ENCODE measurements at places on chromosomes 16 and 17.
A peak's percentile ranks its signal among the peaks of the same experiment; 100 is the strongest.

DNA sequence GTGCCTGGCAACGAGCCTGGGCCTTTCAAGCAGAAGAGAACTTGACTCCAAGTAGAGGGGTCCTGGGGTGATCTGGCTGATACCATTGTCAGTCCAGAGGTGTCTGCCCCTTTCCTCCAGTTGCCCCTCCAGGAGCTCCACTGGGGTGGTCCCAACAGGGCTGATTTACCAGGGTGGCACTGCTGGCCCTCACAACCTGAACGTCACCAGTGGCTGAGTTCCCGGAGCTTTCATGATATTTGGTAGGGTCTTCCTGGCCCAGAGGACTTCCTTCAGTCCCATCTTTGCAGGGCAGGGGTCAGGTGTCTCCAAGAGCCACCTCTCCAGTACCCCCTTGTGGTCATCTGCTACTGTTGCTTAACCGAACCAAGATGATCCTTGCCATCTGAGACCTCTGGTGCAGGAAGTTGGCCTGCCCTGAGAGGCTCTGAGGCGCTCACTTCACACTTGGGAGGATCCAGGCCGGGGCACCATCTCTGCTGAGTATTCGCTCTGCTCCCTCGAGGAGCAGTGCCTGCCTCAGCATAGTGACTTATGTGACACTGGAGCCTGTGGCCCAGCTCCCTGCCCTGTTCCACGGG, 3.5 kb downstream of the LIMD2 start:
- peak; percentile 55 for DNase-seq

GRCh38 chr16:74101379-74102137, 195.1 kb upstream of the PSMD7 start:
- no peak for DNase-seq

GRCh38 chr17:80759377-80759673, 214.7 kb downstream of the RPTOR start:
- no peak for DNase-seq

GRCh38 chr16:17471719-17472461, 1.1 kb upstream of the XYLT1 start:
- no peak for DNase-seq

DNA sequence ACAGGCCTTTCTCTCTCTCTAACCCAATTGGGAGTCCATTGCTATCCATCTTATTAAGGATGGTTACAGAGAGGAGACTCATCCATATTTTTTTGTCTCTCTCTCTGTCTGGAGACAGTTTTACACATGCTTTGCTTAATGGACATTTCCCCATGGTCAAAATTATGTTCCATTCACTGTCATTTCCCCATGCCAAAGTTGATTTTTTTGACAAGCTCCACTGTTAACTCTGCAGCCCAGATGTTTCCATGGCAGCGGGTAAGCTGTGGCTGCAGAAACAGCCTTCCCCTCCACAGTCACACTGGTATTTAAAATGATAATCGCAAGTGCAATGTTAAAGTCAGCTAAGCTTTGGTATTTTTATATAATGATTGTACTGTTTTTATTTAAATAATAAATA, 63.9 kb upstream of the HLF start:
- no peak for DNase-seq

GRCh38 chr17:76691379-76692191, 19.2 kb downstream of the MXRA7 start:
- no peak for DNase-seq

DNA sequence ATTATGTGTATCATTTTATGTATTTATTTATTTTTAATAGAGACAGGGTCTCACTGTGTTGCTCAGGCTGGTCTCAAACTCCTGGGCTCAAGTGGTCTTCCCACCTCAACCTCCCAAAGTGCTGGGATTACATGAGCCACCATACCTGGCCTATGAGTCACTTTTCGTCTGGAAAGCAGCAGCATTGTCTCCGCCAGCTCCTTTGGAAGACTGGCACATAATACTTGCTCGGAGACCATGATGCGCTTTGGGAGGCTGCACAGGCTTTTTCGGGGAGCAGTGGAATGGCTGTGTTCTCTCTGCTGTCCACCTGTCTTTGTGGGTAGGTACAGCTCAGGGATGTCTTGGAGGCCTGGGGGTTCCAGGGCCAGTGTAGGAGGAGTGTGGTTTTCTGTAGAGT, 102.2 kb downstream of the AATF start:
- DNase-seq, result no peak

- no peak for DNase-seq
Observed at GRCh38 chr16:14444979-14445810, 184.9 kb downstream of the PARN start.

DNA sequence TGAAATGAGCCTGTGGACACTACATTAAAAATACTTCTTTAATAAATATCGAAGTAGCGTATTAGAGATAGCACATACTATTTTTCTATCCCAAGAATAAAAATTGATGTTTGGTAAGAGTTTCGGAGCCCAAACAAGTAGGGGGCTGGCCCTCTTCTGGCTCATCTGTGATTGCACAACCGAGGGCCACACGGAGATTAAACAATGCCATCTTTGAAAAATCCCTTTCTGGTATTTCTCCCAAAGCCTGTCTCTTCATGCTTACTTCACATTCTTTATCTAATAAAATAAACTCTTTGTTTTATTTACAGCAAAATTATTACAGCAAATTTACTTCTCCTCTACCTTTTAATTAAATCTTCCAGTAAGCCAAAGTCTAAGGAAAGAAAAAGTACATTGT, 9.6 kb upstream of the MYH11 start:
- DNase-seq, result no peak

DNA sequence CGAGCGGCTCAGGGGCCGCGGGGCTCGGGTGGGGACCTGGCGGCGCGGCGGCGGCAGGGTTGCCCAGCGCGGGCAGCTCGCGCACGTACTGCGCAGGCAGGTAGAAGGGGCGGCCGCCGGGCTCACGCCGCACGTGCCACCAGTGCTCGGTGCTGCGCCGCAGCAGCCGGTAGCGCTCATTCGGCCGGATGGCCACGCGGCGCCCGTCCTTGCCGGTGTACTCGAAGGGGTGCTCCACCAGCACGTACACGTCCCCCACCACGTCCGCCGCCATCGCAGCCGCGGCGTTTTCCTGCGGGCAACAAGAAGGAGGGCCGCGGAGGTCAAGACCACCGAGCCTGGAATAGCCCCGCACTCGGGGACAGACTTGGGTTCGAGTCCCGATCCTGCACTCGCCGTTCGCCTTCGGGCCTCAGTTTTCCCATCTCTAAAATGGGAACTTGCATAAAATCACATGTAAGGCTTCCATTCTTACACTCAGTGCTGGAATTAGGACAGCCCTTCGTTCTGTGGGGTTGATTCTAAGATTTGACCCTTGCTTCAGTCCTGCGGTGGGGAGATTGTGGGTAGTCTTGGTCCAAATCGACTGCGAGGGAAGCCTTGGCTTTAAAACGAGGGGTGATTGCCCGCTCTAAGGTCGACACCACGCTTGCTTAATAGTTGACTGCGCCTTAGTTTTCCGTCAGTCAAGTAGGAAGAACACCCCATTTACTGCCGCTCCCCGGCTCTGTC, 2.5 kb downstream of the ARHGAP27 start:
- no peak for DNase-seq

- no peak for DNase-seq
Observed at GRCh38 chr16:85612191-85612800, 826 bp upstream of the GSE1 start.

GRCh38 chr16:56848029-56848936, 16.7 kb upstream of the SLC12A3 start:
- DNase-seq, result no peak

DNA sequence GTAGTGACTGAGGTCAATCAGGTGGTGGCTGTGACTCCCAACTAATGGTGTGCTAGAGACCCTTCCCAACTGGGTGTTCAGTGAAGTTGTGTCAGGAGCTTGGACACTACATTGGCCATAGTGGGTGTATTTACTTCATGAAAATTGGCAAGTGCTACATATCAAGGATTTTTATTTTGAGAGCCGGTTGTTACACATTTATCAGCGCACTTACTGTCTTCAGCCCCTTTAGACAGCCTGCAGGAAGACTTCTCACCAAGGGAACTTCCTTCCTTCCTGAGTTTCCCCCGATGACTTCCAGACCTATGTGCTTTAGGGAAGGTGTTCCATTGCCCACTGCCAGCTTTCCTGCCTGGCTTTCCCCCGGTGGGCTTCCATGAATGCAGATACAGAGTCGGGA, 261.2 kb downstream of the CBLN1 start:
- no peak for DNase-seq

DNA sequence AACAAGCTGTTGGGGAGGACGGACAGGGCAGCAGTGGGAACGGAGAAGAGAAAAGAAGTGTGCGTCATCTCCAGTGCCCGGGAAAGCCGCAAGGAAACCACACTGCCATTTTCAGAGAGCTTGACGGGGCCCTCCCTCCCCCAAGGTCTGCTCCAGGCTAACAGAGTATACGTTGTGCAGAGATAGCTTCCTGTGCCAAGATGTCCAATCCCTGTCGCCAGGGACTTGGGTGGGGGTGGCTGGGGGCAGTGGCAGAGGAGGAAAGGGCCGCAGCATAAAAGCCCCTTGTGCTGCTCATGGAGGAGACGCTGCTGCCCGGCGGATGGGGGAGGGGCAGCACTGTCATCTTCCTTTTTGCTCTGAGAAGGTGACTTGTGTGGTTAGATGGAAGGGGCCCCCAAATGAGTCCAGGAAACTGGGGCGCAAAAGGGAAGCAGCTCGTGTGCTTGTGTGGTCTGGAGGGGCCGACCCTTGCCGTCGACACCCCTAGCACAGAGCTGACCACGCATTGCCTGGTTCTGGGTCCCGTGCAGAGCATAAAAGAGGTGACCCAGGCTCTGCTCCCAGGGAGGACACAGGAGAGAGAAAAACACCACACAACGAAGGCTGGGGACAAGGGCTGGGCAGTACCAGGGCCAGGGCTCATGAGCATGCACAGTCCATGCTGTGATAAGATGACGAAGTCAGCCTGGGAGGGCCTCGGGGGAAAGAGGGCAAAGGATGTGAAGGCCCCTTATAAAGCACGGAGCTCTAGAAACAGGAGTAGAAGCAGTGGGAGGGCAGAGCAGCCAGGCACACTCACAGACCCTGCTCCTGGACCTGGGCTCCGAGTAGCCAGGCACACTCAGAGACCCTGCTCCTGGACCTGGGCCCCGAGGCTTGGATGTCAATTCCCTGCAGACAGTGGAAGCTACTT, 372.7 kb downstream of the SLC39A11 start:
- DNase-seq, result peak; percentile 52

DNA sequence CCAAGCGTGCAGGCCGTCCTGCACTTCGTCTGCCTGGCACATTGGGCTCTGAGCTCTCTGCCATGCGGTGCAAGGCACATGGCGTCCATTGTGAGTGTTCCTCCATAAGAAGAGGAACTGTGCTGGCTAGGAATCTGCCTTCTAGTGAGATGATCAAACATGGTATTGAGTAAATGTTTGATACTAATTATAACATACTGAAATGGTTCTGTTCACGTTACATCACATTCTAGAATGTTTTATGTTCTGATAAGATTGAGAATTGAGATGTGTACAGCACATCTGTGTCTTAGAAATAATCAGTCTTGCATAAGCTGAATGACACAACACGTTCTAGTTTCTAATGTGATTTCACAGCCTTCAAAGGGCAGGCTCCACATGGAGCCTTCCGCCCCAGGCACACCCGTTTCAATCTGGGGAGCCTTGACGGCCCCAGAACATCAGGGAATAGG, 42.9 kb downstream of the USP10 start:
- DNase-seq, result no peak

DNA sequence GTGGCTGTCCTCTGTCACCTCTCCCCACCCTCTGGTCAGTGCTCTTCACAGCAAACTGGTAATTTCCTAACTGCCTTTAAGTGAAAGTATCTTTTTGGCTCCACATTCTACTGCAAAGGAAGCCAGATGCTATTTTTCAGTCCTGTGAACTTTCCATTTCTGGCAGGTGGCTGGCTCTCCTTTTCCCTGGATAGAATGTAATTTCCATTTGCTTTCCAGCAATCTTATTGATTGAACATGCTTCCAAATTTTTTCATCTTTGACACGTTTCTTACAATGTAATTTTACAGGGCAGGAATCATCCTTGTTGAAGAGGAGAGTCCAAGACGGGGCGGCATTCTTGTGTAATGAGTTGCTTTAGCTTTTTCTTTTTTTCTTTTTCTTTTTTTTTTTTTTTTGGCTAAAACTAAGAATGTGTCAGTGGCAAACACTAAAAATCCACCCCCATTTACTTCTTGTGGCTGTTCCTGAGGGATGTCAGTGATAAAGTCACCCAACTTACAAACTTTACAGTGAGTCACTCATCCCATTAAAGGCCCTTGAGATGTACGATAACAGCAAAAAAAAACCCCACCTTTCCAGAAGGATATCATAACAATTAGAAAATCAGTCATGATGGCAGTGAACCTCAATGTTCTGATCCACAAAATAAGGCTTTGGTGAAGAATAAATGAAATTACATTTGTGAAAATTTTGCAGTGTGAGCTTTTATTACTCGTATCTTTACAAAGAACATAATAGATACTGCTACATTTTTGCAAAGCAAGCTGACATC, 29.4 kb upstream of the PRKCA start:
- no peak for DNase-seq

- no peak for DNase-seq
Observed at GRCh38 chr16:683396-684070, 601 bp downstream of the JMJD8 start.

DNA sequence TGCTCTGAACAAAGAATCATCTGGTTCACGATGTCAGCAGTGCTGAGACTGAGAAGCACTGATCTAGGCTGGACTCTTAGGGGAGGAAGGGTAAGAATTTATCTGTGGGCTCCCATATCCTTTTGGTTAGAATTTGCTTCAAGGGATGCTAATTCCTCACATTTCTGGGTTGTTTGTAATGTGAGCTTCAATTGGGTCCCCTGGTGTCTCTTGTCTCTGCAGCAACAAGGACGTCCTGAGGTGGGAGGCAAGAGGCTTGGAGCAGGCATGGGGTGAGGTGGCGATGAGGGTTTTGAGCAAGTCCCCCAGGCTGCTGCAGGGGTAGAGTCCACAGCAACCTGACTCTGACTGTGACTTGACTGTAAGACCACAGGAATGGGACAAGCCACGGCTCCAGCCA, 213.8 kb upstream of the NLRP1 start:
- DNase-seq, result no peak

DNA sequence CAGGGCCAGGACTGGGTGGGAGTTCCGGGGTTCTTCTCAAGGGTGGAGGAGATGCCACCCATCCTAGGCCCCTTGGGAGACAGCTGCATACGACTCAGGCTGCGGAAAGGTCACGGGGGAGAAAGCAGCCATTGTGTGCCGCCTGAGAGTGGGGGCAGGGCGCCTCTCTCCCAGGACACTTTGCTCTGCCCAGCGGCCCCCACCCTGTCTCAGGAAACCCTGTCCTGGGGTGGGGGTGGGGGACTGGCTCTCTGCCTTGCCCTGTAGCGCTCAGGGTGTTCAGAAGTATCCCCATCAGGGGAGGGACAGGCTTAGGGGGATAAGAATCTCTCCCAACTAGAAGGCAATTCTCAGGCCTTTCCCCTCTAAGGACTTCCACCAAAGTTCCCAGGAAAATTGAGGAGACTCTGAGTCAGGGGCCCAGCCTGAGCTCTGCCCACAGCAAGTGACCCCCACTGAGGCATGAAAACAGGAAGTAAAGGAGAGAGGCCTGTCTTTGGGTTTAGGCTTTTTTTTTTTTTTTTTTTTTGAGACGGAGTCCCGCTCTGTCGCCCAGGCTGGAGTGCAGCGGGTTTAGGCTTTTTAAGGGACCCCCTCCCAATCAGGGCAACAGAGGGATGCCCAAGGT, 4.9 kb downstream of the GIT1 start:
- no peak for DNase-seq
